Right lobe of liver (tissue), 6 donors: ENCODE measurements at places on chromosomes 1 and 21. TPM values are rescaled to one million over a fixed set of nuclear protein-coding genes. Genes with fewer than 3 reads are reported as not detected.

The ARHGAP30 gene
- total RNA-seq: 4.2 TPM

The CHODL gene
- not detected for total RNA-seq

The DNAJC28 gene
- total RNA-seq: 2.2 TPM

The SAMSN1 gene
- 3.0 TPM for total RNA-seq

The ORC1 gene
- 0.35 TPM for total RNA-seq

The GSTM4 gene
- 26.5 TPM for total RNA-seq

The SERTAD4 gene
- not detected for total RNA-seq

The CR1 gene
- 7.8 TPM for total RNA-seq

The CYP4X1 gene
- total RNA-seq: 1.2 TPM

The OR10J1 gene
- not detected for total RNA-seq

The RAB3B gene
- 9.7 TPM for total RNA-seq

The C1QC gene
- 74.5 TPM for total RNA-seq
